ENCODE measurements at places on chromosomes 7 and 10.

DNA sequence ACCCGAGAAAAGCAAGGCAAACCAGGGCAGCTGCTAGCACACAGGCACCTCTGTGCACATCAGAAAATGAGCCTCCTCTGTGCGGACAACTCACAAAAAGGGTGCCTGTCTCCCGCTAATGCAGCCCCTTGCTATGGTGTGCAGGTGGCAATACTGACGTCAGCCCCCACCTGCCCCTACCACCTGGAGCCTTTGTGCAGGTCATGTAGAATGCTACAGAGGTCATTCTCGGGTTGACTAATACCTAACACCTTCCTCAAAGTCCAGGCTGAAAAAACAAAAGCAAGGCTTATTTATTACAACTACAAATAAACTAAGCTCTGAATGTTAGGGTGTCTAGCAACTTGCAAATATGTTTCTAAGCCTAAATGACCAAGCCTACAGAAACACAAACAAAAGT, 13.9 kb downstream of the PIP4K2A start:
- no peak for DNase-seq

DNA sequence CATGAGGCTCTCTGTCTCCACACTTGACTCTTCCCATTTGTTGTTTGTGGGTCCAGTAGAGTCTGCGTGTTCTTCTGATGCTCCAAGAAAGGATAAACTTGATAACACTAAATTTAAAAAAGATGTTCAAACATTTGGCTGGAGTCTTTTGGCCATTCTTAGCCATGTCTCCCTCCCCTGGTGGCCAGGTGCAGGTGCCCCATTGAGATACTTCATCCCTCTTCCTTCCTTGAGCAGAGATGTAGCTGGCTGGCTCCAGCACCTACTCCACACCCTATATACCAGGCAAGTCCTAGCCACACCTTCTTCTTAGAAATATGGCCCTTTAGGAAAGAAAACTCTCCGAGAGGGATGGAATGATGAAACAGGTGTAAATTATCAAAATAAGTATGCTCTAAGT, 103.2 kb upstream of the GJD4 start:
- no peak for DNase-seq

DNA sequence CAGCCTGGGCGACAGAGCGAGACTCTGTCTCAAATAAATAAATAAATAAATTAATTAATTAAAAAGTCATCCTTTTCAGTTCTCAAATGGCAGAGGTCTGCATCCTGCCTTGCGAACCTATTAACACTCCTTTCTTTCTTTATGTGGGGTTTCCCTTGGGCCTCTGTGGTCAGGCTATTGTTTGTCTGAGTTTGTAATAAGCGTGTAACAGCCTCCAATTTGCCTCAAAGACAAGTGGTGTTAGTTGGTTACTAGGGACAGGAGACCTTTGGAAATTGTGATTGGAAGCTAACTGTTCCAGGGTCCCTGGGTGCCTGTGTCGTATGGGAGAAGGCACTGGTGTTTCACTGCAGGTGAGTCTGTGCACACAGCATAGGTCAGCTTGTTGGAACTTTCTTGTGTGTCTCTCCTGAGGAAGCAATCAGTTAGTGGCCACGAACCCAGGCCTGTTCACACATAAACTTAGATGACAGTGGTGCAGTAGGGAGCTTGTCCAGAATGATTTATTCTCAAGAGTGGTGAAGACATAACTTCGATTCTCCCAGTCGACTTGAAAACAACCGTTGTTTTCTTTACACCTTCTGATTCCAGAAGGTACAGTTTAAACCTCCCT, 33.5 kb downstream of the TCF7L2 start:
- no peak for DNase-seq

- DNase-seq: no peak
Observed at GRCh38 chr7:134293002-134293740, 23.6 kb downstream of the SLC35B4 start.

DNA sequence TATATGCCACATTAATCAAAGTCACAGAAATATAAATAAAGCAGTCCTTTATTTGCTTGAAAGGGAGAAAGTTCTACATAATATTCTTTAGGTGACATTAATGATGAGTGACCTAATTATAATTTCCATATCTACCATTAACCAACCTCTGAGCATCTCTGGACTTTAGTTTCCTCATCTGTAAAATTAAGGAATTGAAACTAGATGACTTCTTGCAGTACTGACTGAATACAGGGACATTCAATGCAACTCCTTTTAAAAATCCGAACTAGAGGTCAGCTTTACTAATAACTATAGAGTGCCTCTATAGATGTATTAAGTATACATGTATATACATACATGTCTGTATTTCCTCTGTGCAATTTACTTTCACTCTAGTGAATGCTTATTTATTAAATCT, 3.9 kb downstream of the FMC1 start:
- DNase-seq: no peak

DNA sequence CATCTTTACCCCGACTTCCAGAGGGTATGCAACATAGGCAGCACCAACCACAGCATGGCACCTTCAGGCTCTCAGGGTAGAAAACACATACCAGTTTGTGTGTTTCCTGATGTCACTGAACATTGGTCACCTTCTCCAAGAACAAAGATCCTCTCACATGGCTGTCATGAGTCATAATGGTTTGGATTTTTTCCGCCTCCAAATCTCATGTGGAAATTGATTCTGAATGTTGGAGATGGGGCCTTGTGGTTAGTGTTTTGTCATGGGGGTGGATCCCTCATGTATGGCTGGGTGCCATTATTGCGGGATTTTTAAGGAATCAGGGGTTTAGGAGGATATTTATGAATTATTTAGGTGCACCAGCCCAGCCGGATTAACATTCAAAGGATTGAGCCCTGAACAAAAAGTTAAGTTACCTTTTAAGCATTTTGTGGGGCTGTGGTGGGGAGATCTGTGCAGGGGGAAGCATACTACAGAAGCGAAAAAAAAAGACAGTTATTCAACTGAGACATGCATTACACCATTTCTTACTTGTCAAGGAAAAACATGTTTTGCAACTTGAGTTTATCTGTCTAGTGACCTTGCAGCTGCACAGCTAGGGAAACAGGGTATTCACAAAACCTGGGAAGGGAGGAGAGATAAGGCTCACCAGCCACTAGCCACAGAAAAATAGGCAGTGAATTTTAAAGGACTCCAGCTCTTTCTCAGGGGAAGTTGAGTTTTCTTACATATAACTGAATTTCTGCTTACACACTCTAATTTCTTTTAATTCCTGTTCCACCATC, 774.1 kb upstream of the AUTS2 start:
- no peak for DNase-seq

DNA sequence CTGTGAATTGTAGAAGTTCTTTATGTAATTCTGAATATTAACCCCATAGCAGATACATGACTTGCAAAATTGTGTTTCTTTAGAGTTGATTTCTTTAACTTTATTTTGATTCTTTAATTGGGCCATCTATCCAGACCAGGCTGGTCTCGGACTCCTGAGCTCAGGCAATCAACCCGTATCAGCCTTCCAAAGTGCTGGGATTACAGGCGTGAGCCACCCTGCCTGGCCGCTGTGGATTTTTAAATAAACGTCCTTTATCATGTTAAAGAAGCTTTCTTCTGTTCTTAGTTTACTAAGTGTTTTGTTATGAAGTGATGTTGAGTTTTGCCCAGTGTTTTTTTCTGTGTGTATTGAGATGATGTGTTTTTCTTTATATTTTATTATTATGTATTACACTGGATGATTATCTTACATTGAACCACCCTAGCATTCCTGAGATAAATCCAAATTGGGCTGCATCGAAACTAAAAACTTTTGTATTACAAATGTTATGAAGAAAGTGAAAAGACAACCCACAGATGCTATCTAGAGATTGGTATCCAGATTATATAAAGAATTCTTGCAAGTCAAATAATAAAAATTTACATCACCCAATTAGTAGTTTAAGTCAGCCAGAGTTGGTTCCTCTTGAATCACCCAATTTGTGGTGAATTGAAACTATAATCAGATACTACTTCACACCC, 118.1 kb downstream of the TPST1 start:
- DNase-seq: no peak

DNA sequence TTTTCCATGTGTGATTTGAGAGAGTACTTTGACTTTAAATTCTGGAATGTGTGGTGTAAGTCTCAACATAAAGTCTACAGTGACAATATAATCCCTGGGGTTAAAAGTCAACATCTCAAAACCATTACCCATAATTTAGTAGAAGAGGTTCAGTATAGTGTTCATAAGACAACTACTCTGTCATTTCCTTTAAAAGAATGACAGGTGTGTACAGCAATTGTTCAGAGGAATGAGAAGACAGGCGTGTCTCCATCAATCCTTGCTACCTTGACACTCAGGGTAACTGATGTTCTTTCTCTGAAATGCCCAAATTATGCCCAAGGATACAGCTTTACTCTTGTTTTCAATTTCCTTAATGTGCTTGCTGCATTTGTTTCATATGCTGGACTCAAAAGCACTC, 256.4 kb downstream of the DYNC1I1 start:
- no peak for DNase-seq

- DNase-seq: no peak
Observed at GRCh38 chr10:110409488-110409887, 88.2 kb upstream of the DUSP5 start.

GRCh38 chr7:46685051-46685450, 764.0 kb upstream of the IGFBP3 start:
- DNase-seq: no peak

- no peak for DNase-seq
Observed at GRCh38 chr7:36809510-36809909, 85.2 kb upstream of the AOAH start.

- no peak for DNase-seq
Observed at GRCh38 chr10:23342213-23342884, 2.2 kb downstream of the C10orf67 start.

DNA sequence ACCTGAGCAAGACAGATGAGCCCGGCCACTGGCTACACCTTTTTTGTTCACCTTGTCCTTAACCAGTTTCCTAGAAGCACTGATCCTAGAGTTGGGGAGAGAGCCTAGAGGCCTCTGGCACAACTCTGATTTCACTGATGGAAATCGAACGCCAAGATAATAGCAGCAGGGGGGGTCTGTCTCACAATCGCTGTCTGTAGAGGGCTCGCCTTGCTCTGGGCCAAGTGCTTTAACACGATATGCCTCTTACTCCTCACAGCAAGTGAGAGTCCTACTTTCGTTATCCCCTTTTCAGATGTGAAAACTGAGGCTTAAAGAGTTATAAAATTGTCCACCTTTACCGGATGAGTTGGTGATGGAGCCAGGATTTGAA, 472 bp downstream of the RASSF4 start:
- no peak for DNase-seq

- DNase-seq: no peak
Observed at GRCh38 chr10:5888843-5889623, 660 bp downstream of the ANKRD16 start.

- no peak for DNase-seq
Observed at GRCh38 chr7:123485187-123485586, 49.2 kb downstream of the IQUB start.

- no peak for DNase-seq
Observed at GRCh38 chr10:127774766-127775559, 38.0 kb downstream of the FOXI2 start.

- DNase-seq: no peak
Observed at GRCh38 chr10:12838366-12838765, 163.1 kb downstream of the CCDC3 start.

DNA sequence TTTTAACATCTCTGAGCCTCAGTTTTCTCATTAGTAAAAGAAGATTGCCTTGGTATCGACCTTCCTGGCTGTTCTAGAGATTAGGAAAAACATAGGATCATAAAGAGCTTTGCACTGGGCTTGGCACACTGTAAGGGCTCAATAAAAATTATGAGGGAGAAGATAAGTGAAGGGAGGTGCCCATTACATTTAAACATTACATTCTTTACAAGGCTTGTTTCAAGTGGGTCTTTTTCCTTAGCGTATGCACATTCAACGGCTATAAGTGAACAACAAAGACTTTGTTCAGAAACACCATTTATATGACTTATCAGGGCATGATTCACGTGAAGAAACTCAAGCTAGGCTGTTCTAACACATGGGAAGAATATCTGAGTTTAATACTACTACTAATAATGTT, 351.9 kb upstream of the NPVF start:
- no peak for DNase-seq

DNA sequence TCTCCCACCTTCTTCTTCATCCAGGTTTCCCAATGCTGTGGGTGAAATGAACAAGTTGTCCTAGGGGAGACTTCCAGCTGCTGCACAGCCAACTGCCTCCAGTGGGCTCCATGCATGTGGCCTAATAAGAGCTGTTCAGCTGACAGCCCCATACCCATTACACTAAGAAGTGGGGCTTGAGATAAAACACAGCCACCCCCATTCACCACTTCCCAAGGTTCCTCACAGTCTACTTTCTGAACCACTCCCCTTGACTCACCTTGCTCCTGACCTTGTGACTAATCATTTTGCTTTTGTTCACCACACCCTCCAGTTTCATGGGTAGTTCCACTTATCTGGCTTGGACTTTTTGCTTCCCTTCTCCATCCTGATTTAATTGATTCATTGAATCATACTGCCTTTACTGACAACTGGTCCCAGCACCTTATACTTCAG, 119.3 kb downstream of the CABCOCO1 start:
- DNase-seq: no peak

DNA sequence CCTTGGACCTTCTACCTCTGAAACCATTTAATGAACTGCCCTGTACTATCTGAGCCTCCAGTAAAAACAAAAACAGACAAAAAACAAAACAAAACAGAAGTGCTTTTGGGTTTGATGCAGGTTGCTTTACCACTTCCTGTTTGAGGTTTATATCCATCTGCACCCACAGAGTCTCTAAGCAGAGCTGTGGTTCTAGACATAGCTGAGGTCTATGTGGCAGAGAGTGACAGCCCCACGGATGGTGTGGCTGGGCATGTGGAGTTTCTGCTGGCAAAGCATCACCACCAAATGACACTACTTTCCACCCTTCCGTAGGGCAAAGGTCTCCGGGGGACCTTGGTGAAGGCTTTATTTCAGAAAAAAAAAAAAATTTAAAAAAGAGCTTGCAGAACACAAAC, 754.2 kb downstream of the GRID1 start:
- DNase-seq: no peak

DNA sequence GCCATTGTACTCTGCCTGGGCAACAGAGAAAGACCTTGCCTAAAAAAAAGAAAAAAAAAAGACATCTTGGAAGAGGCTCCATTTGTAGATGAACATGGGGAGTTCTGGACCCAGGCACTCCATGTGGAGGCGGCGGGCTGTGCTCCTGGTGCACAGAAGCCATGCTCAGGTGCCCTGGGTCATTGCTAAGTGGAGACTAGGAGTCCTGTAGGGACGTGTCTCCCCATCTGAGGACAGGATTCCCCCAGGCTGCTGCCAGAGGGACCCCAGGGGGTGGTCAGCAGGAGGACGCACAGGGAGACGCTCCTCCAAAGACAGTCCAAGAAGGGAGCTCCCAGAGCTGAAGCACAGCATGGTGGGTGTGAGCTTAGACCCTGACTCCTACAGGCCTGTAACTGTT, 34.3 kb downstream of the SBDS start:
- DNase-seq: no peak

- DNase-seq: no peak
Observed at GRCh38 chr10:97072851-97073665, 112.7 kb downstream of the SLIT1 start.

- no peak for DNase-seq
Observed at GRCh38 chr10:65194555-65194954, 1673.4 kb downstream of the REEP3 start.
